ENCODE measurements at places on chromosomes 13 and 19.

GRCh38 chr19:16017138-16017490 lies 59.2 kb upstream of the TPM4 start:
- no peak for DNase-seq

DNA sequence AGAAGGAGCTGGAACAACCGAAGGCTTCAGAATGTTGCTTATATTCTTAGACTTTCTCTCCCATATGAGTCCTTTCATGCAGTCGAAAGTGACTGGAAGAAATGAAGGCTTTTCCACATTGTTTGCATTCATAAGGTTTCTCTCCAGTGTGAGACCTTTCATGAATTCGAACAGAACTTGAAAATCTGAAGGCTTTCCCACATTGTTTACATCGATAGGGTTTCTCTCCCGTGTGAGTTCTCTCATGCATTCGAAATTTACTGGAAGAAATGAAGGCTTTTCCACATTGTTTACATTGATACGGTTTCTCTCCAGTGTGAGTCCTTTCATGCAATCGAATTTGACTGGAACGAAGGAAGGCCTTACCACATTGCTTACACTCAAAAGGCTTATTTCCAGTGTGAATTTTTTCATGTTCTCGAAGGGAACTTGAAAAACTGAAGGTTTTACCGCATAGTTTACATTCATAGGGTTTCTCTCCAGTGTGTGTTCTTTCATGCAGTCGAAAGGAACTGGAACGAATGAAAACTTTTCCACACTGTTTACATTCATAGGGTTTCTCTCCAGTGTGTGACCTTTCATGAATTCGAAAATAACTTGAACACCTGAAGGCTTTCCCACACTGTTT lies 21.5 kb downstream of the ZNF14 start:
- DNase-seq = no peak

DNA sequence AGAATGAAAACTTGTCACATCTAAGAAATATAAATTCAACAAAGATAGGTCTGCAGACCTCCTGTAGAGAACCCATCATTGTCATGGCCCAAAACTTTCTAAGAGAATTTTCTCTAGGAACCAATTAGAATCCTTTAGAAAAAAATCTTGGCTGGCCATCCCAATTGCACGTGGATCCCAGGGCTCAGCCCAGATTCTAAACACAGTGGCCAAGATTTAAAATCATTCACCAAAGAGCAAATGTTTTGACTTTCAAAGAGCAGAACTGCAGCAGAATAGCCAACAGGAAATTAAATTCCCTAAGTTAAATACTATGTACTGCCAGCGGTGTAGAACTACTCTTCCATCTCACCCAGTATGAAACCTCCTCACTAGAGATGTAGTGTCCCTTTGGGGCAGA lies 21.3 kb downstream of the IPO5 start:
- DNase-seq = no peak

DNA sequence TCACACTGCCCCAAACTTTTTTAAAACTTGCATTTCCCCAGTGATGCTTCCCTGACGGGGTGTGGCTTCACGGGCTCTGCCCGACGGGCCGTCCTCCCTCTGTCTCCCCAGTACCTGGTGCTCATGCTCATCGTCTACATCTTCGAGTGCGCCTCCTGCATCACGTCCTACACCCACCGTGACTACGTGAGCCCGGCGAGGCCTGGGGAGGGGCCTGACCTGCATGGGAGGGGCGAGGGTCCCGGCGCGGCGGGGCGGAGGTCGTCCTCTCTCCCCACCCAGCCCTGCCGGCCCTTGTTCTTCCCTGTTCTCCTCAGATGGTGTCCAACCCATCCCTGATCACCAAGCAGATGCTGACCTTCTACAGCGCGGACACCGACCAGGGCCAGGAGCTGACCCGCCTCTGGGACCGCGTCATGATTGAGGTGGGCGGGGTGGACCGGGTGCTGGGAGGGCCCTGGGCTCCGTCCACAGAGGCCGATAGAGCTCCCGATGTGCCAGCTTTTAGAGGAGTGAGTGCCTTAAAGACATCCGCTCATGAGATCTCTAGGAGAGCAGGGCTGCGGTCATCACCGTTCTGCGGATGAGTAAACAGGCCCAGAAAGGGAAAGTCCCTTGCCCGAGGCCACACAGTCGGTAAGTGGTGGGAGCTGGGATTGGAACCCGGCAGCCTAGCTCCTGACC lies 6.9 kb downstream of the UPK1A start:
- peak; percentile 56 for DNase-seq

- no peak for DNase-seq
These were observed 37.6 kb upstream of the CD177 start for GRCh38 chr19:43315851-43316250.

Data from stimulated activated CD4-positive, alpha-beta T cell treated with anti-CD3 and anti-CD28 coated beads, Interleukin-2, amount 100 ng/mL, for 24 hours (primary cell).